ENCODE measurements at places on chromosomes 3 and 15.

DNA sequence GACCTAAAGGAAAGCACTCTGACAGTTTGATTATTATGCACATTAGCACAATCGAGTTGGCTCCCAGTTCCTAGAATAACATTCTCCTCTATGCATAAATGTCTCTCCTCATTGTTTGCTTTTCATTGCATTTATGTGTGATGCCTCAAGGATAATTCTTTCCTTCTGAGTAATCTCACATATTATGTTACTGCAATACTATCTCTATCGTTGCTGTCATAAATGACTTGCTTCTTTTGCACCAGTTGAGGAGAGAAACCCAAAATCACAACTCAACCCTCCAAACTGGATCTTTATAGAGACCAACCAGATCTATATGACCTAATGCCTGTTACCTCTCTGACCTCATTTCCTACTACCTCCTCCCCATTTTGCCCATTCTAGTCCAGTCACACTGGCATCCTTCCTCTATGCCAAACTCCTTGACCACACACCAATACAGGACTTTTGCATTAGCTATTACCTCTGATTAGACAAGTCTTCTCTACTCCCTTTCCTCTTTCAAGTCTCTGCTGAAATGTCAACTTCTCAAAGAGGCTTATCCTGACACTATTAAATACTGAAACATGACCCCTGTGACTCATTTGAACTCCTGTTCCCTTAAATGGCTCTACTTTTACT, 1026.0 kb downstream of the TUSC7 start:
- DNase-seq, result no peak

DNA sequence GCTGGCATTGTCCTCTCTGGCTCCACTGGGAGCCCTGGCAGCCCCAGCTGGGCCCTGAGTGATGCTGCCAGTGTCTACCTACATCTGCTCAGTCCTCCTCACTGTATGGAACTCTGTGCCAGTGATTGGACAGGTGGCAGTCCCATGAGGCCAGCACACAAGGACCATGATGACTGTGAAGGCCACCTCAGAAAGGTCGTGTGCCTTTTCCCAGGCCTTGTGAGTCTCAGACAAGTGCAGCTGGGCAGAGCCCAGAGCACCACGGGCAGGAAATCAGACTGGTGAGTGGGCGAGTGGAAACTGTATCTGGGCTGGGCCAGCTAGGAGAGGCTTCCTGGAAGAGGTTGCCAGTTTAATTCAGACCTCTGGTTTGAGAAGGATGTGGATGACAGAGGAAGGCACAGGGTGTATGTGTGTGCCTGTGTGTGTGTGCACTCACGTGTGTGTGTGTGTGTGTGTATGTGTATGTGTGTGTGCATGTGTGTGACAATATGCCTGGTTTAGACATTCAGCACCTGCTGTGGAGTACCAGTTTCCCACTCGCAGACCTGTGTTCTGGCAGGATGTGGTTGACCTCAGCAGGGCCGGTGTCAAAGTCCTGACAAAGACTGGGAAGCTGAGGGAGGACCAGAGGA, 7.0 kb downstream of the MAPKAPK3 start:
- peak; percentile 40 for DNase-seq

GRCh38 chr3:138578961-138579574, 15.0 kb downstream of the CEP70 start:
- DNase-seq, result no peak

DNA sequence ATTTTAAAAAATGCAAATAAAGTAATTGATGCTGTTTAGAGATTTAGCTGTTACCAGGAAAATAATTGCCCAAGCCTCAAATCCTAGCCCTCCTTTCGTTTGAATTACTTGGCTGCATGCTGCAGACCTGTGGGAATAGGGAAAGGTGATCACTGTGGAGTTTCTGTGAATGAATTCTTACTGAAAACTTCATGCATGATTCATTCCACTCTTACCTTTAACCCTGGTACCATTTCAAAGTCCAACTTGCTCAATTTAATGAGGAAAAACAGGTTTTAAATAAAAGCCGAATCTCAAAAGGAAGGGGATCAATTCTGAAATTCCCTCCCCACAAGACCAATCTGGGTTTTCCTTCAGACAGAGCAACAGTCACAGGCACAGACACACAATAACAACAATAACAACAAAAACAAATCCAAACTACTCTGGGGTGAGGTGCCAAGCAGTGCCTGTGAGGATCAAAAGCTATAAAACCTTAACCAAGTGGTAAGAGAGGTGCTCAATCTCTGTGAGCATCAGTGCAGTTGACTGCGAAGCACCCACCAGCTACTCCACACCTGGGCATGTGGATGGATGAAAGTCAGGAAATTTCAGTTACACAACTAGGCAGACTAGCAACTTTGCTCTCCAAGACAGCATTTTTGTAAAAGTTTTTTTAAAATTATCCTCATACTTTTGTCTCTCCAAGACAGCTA, 200.8 kb downstream of the CNTN3 start:
- no peak for DNase-seq

GRCh38 chr3:102756706-102757105, 321.9 kb downstream of the ZPLD1 start:
- no peak for DNase-seq

DNA sequence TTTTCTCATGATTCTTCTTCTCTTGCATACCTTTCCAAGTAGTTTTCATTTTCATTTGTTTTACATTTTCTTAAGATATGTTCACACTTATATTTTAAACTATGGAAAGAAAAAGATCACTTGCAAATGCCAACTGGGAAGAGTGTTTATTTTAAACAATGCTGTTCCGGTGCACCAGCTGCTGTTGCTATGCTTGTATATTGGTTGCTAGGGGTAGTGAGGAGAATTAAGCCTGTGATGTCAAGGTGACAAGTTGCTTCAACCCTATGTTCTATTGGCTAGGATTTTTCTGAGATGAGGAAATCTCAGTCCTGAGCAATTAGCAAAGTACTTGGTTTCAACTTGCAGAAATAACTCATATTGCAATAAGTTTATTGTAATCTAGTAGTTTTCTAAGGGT, 500.1 kb downstream of the MFSD1 start:
- no peak for DNase-seq

- no peak for DNase-seq
Measured at GRCh38 chr15:63094495-63094931, 27.1 kb upstream of the LACTB start.

GRCh38 chr15:57298204-57298603, 78.1 kb upstream of the CGNL1 start:
- DNase-seq, result no peak

DNA sequence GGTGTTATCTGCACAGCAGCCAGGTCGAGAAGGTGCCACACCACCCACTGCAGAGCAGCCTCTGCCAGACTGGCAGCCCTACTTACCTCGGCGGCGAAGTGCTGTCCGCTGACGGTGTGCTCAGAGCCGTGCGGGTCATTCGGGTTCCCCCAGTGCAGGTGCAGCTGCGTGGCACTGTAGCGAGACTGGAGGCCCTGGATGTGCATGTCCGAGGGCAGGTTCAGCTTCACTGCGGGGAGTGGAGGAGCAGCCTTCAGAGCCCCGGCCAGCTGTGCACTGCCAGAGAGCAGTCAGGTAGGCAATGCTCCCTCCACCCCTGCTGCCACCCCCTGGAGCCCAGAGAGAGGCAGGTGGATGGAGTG, 36.3 kb downstream of the CA12 start:
- DNase-seq, result no peak

GRCh38 chr3:56302417-56302816, 165.8 kb downstream of the ERC2 start:
- no peak for DNase-seq

GRCh38 chr15:97301166-97301565, 659.3 kb upstream of the ARRDC4 start:
- DNase-seq, result no peak

GRCh38 chr15:94083467-94084052, 147.8 kb upstream of the MCTP2 start:
- DNase-seq, result no peak

- no peak for DNase-seq
Measured at GRCh38 chr3:12773710-12774086, 14.6 kb upstream of the TMEM40 start.

DNA sequence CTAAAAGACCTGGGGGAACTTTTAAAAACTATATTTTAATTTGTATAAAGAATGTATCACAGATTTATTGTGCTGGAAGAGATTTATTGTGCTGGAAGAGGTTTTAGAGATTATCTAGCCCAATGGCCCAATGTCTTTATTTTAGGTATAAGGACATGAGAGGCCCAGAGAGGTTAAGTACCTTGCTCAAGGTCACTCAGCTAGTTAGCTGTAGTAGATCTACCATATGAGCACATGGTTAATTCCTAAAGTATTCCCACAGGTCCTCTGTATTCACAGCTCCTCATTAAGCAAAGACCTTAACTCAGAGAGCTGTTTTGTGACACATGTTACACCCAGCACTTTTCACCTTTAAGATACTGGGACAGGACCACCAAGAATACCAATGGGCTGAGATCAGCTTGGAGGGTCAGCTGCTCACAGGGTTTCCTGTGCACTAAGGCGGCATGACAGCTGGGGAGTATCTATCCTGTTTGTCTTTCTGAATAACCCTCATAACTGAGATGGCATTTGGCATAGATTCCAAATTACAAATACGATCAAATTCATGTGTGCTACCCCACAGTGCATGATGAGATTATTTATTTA, 143.1 kb upstream of the TBL1XR1 start:
- DNase-seq, result no peak

DNA sequence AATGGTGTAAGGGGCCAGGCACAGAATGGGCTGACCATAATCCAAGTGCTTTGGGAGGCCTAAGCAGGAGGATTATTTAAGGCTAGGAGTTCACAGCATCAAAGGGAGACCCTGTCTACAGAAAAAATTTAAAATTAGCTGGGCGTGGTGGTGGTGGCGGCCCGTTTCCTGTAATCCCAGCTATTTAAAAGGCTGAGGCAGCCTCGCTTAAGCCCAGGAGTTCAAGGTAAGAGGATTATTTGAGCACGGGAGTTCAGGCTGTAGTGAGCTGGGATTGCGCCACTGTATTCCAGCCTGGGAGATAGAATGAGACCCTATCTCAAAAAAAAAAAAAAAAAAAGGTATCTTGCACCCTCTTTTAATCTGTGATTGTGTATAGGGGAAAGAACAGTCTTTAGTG, 1.9 kb downstream of the TMA7 start:
- DNase-seq, result no peak

- no peak for DNase-seq
Measured at GRCh38 chr3:48629894-48630293, 5.4 kb downstream of the SLC26A6 start.

DNA sequence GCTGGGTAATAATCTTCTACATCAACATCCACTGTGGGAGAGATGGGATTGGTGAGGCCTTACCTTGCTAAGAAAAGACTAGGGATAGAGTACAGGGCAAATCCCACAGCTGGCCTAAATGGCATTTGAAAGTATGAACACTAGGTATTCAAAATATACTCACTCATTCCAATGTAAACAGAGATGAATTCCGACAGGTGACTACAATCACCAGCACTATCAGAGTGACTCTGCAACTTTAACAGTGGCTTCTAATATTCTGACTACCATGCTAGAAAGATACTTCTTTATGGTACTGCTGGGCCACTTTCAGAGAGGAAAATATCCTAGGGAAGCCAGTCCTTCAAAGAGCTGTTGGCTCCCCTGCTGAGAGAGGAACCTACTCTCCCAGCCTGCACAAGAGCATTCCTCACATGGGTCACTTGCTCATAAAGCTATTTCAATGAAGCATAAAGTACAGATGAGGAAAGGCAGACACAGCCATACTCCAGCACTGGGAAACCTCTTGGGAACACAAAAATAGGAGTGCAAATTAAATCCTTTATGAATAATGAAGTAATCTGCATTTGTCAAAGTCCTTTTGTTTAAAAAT, 21.5 kb upstream of the MAN2C1 start:
- no peak for DNase-seq

DNA sequence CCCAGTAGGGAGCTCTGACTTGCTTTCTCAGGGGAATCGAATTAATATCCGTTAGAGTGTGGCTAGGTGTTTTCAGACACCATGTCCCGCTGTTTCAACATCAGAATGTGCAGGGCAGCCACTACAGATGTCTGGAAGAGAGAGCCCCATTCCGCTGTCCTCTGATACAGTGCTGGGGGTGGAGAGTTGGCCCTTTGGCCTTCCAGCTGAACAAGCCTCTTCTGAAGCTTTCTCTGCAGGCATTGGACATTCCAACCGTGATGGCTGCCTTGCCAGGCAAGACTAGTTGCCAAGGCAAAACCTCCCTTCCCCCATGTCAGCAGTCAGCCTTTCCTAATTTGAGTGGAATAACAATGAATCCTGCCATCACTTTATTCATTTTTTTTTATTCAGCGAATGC, 1.5 kb downstream of the FAH start:
- no peak for DNase-seq

GRCh38 chr15:54482251-54482650, 504.0 kb downstream of the UNC13C start:
- DNase-seq, result no peak

DNA sequence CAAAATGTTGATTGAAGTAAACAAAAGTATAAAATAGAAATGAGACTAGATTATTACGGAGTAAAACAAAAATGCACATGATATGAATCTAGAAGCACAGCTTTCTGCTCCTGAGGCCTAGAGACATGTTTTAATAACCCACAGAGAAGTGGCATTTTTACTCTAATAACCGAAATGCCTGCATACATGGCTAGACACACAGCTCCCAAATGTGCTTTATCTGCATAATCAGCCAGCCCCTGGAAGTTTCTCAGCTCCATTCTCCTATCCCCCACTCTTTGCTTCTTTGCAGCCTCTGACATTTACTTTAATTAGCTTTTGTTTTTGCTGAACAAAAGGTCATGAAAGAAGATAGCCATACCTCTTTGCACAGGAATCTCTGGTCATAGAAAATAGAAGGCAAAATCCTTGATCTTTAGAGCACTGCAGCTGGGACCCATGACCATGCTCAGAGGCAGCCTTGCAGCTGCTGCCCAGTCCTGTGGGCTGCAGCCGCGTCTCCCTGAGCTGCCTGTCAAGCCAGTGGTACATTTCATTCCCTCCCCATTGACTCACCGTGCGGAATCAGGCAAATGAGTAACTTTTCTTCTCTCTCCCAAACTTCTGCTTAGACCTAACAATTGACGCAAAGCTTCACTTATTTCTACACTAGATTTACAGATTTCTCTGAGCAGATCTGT, at the start of gene VEPH1:
Gene VEPH1, minus strand, starts transcription at position 501 of the 680 bp plus-strand sequence. CDS start 8,067 bp downstream, outside the sequence.
- no peak for DNase-seq

DNA sequence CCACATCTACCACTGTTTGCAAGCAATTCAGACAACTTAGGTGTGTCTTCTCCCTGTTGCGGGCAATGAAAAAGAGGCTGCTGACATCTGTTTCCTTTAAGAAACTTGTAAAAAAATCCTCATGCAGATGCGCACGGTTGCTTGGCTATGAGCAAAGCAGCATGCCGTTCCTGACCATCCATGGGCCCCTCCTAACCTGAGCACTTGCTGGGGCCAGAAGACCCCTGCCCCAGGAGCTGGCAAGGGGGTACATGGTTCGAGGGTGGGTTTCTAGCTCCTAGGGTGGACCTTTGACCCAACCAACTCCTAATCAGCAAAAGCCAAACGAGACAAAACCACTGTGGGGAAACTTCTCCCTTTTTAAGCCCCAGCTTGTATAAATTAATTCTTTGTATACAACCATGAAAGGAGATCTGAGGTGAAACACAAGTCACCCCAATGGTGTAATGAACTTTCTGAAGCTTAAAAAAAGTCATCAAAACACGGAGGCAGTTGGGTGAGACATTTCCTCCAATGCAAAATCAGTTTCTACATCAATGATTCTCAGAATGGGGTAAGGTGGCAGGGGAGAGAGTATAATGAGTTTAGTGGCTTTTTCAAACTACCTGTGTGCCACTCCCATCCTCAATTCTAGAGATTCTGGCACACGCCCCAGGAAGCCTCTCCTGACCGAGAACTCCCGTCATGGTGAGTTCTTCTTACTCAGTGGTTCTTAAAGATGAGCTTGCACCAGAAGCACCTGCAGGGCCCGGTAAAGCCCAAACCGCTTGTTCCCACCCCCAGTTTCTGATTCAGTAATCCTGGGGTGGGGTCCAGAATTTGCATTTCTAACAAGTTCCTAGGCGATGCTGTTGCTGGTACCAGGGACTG, 44.1 kb downstream of the CPN2 start:
- peak; percentile 21 for DNase-seq

All from CD4-positive, alpha-beta memory T cell (primary cell).